NCI-H1105 (cell line): ENCODE measurements at places on chromosomes 12 and 14.

GRCh38 chr12:62922539-62922938 is 12.4 kb downstream of the PPM1H start:
- no peak for DNase-seq

DNA sequence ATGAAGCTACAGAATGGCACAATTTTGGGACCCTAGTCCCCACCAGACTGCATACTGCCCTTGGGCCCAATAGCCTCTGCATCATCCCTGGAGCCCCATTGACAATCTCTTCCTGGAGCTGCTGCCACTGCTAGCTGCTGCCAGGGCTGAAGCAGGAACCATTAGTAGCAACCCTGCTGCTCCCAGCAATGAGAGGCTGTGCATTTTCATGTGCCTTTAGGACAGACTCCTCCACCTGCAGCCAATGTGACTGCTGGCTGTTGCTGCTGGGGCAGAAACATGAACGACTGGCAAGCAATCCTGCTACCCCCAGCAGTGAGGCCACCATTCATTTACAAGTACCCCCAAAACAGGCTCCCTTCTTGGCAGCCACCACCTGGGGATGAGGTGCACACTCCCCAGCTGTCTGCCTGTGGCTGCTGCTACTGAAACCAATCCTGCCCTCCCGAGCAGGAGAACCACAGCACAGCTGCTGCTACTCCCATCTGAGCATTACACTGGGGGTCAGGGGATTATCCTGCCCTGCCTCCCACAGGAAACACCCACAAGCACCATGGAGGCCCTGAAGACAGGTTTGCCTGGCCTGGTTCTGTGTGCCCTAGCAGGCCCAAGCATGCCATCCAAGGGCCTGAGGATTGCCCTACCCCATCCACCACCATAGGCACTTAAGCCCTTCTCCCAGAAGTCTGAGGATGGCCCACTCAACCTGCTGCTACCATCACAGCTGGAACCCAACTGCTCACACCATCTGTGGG is 181.0 kb downstream of the MYRFL start:
- DNase-seq = no peak

DNA sequence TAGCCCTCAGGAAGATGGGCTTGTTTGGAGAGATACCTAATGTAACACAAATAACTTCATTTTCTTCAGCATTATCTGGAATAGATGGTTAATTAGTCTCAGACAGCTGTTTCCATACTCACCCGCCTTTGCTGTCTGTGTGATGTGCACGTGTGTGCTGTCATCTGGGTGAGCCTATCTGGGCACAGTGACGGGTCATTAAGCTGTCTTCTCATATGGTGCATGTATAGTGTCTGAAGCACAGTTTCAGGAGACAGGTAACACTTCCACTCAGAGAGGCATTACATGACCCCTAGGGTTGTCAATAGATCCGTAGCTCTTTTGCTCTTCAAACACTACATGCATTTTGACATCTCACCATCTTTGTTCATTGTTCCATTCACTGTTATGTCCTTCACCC is 493.3 kb downstream of the APAF1 start:
- no peak for DNase-seq

DNA sequence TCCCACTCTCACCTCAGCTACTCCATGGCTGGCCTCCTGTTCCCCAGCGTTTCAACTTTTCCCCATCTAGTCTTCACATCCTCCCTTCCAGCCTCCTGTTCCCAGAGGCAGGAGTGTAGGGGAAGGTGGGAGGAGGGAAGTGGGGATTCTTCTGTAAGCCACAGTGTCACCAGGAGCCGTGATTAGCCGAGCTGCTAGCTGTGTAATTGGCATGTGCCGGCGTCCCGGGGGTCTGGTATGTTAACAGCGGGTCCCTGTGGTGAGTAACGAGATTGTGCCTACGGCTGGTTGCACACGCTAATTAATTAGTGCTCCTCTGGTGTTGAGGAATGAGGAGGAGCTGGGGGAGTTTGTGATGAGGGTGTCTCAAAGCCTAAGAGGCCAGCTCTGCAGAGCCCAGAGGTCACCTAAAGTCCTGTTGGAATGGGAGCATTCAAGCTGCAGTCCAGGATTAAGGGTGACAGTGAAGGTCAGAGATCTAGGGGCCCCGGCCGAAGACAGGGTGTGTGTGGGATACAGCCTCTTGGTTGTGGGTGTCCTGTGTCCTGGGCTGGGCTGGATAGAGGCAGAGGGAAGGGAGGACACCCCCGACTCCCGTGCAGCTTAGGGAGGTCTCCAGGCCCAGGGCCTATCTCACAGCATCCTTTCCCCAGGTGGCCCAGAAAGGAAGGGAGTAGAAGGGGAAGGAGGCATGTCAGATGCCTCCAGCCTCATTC is 10.0 kb upstream of the CALCOCO1 start:
- no peak for DNase-seq

- no peak for DNase-seq
These were observed 132.1 kb downstream of the SAMD4A start for GRCh38 chr14:54698966-54699530.

DNA sequence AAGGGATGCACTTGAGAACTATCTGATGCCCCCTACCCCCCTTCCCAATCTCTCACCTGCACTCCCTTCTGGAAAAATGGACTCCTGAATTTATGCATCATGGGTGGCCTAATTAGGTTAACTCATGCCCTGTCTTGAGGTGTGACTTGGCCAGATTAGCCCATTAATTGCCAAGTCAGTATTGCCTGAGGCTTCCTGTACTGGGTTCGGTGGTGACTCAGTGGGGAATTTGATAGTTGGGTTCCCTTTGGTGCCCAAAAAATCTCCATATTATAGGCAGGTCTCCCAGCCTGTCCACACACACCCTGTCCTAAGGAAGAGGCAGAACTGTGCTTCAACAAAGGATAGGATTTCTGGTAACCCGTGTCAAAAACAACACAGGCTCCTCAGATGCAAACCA is 146.1 kb downstream of the CHST11 start:
- DNase-seq = no peak

DNA sequence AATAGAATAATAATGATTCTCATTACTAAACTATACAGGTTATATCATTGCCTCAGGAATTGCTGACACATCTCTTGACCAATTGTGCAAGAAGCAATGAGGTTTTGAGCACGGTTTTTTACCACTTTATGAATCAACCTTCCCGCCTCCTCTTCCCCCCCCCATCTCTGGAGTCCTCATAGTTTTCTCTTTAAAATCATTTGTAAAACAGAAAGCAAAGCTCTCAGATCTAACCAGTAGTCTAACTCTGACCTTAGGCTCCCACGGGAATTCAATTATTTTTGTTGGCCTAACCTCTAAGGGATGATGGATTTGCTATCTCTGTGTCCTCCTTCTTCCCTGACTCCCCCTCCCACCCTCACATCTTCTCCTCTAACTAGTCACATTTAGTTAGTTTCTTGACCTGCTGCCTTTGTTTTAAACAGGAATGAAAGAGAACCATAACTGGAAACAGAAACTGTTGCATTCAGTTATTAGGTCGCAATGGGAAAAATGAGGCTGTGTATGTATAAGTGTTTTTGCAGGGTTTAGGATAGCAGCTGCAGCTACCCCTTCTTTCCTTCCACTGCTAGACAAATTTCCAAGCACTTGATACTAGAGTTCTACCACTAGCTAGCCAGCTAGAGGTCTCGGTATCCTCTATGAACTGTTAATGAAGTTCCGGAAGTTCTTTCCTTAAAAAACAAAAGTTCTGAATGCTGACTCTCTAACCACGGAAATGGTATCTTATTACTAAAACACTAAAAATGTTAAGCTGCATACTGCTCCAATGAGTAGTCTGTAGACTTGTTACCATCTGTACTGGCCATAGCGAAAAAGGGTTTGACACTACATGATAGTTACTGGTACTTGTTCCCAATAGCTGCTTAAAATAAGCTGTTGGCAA is 65.4 kb downstream of the TAOK3 start:
- DNase-seq = no peak

DNA sequence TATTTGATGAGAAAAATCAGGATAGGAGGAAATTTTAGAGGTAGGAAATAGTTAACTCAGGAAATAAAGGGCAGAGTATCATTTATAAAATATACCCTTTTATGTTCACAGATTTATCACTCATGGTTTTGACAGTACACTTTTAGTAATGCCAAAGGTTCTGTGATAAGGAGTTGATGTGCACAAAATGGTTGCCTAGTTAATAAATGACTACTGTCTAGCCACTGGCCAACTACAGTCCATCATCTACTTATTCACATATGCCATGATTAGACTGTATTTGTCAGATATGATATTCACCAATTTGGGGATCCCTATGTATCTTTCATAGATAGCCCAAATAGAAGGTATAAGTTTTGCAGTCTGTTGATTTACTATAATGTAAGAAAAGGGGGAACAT is 19.2 kb upstream of the GXYLT1 start:
- no peak for DNase-seq

DNA sequence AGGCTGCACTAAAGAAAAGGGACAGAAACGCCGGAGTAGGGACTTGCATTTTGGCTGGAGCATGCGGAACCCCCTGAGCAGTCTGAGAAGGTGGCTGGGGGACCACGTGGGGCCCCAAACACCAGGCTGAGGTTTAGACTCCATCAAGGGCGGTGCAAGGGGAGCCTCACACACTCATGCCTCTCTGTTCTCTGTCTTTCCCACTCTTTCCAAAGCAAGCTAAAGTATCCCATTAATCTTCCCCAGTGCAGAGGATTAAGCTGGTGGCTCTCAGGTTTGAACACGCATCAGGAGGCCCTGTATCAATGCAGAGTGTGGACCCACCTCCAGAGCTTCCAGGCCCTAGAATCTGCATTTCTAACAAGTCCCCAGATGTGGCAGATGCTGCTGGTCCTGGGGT is 13.5 kb downstream of the CCDC197 start:
- no peak for DNase-seq

GRCh38 chr14:65287264-65288131 is 125.0 kb upstream of the FUT8 start:
- DNase-seq = no peak
